ENCODE measurements at places on chromosomes 7 and 10.

- DNase-seq: no peak
Observed at GRCh38 chr10:61257956-61258496, 195.2 kb downstream of the TMEM26 start.

GRCh38 chr7:134690614-134691504 lies 44.2 kb downstream of the BPGM start:
- no peak for DNase-seq

GRCh38 chr7:131284702-131285419 lies 42.8 kb upstream of the MKLN1 start:
- DNase-seq: no peak

DNA sequence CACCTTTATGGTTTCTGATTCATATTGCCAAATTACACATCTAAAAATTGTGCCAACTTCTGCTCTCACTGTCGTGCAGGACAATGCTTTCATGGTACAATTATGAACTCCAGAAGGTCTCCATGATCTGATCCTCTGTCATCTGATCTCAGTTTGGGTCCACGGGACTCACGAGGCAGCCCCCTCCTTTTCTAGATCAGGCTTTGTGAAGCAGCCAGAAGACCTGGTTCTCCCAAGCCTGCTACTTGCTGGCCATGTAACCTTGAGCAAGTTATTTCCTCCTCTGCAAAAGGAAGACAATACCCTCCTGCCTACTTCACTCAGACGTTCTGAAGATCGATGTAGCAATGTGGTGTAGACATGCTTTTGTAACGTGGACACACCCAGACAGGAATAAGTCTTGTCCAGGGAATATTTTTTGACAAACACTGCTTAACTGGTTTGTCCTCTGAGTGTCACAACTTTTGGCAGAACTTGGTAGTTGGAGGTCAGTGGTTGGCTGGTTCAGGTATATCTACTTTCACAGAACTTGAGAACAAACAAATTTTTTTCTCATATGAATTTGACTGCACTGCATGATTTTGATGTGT lies 19.6 kb downstream of the CALML3 start:
- DNase-seq: no peak

GRCh38 chr7:2508327-2509215 lies 11.0 kb upstream of the LFNG start:
- peak; percentile 62 for DNase-seq

DNA sequence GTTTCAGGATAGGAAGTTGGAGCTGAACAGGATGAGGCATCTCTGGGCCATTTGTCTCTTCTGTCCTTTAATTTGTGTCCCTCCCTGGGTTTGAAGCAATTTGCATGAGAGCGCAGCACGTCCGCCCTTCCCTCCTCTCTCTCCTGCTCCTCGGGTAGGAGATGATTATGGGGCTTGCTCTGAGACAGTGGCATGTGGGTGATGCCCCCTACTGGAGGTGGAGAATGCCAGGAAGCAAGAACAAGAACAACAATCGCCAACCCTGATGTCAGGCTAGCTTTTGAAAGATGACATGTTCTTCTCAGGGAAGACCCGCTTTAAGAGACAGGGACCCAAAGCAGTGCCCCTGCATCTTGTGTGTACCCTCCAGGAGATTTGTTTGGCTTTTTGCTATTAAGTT lies 63.9 kb upstream of the LOXL4 start:
- no peak for DNase-seq

DNA sequence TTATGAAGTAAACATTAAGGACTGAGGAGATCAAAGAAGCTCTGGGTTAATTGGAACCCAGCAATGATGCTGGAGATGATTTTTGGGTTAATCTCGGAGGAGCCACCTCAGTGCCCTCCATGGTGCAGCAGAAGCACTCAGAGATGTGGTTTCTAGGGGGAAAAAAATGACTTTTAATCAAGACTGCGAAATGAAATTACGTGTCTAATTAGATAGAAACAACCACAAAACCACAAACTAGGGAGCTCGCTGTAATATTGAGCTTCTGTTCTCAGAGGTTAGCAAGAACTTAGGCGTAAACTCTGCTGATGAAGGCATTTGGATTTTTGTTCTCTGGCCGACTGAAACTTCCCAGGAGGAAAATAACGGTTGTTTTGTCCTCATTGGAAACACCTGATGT lies 319.0 kb downstream of the GRID1 start:
- DNase-seq: no peak

- DNase-seq: no peak
Observed at GRCh38 chr7:120442838-120443237, 169.9 kb downstream of the KCND2 start.

DNA sequence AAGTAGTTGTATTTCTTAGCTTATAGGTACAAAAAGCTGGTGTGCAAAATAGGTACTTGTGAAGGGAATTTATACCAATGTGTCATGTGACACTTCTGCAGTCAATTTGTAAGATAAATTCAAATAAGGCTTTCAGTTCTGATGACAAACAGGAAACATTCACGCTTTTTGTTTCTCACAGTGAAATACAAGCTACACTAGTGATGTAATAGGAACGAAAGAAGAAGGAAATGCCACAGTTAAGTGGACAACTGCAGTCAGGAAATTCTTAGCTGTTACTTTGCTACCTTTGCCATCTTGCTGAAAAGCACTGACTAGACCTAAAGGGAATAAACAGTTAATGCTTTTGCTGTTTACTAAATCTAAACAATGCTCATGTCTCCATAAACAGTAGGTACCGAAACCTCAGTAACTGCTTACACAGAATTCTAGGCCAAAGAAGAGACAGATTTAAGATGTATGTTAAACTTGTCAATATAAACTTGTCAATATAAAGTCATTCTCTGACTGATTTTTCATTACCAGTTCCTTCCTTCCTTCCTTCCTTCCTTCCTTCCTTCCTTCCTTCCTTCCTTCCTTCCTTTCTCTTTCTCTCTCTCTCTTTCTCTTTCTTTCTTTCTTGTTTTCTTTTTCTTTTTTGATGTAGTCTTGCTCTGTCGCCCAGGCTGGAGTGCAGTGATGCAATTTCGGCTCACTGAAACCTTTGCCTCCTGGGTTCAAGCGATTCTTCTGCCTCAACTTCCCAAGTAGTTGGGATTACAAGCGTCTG lies 10.1 kb downstream of the OTUD1 start:
- no peak for DNase-seq

DNA sequence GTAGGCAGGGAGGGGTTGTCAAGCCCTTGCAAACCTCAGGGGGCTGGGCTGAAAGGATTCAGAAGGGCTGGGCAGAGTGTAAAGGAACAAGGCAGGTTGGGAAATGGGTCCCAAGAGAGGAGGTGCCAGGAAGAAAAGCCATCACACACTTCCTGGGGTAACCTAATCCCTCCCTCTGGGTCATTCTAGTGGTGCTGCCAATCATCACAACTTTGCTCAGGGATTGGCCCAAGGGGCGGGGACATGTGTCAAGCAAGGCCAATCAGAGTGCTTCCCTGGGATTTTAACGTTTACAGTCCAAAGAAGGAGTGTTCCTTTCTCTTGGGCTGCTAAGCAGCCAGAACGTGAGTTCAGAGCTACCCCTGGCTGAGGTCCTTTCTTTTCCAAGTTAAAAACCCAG lies 57.1 kb upstream of the NPTX2 start:
- no peak for DNase-seq

DNA sequence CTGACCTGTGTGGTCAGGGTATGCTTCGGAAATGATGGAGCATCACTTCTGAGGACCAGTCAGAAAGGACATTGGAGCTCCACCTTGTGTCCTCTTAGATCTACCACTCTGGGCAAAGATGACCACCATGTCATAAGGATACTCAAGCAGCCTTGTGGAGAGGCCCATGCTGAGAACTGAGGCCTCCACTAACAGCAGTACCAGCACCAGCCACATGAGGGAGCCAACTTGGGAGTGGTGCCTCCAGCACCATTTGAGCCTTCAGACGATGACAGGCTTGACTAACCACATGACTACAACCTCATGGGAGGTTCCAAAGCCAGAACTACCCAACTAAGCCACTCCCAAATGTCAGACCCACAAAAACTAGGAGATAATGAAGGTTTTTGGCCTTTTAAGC lies 116.0 kb downstream of the NPTX2 start:
- DNase-seq: no peak

DNA sequence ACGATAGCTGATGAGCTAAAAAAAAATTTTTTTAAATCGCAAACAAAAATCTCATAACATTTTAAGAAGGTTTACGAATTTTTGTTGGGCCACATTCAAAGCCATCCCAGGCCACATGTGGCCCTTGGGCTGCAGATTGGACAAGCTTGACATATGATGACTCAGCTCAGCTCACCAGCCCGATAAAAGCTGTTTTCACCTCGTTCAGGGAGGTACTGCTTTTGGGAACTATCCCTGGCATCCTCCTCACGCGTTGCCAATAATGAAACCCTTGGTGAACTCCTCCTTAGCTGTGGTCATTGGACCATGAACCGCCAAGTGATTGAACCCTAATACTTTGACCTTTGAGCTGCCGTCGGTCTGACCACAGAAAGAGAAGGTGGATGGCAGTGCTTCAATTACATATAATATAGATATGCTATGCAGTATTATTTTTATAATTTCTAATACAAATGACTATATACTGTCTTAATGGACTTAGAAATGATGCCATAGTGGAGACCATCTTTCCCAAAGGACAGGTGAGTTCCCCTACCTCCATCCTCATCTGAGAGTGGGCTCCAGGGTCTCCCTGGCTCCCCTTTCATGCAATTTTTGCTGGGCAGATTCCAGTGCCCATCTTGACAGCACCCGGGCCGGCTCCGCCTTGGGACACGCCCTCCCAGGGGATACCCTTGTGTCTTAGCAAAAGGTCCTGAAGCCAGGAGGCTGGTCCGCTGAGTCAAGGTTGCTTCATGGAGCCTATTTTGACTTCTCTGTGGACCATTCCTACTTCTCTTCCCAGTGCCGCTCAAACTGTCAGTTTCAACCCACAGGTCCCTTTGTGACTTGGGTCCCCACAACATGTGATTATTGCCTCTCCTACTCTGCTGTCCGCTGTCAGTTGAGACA lies 707.2 kb downstream of the PARD3 start:
- no peak for DNase-seq

- no peak for DNase-seq
Observed at GRCh38 chr7:133185512-133185911, 67.4 kb upstream of the EXOC4 start.

- DNase-seq: no peak
Observed at GRCh38 chr10:126387931-126388911, at the start of gene ADAM12. TSS of gene ADAM12 (minus strand) at chr10:126388477. CDS start at chr10:126388145, 332 bp downstream.

DNA sequence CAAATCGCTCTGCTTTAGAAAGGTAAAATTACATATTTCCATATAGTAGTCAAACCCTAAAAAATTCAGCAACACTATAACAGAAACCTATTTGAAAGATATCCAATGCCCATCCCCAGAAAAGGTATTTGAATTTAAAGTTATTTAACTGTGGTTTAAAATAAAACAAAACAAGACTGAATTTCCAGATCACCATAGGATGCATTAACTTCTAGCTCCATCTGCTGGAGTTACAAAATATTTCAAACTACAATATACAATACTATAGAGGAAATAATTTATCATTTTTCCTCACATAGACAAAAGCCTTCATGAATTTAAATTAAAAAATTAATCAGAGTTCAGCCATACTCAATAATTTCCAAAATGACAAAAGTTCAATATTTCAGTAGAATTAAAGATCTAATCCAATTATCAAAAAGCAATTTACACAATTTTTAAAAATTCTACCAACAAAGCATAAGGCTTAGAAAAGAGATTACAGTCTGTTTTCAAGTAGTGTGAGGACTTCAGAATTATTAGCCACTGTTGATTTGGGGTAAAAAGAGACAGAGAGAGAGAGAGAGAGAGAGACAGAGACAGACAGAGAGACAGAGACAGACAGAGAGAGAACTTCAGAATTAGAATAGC lies 75.9 kb downstream of the LMBR1 start:
- DNase-seq: no peak

GRCh38 chr10:7608001-7608400 lies 58.8 kb downstream of the ITIH5 start:
- no peak for DNase-seq

- DNase-seq: peak; percentile 22
Observed at GRCh38 chr7:100612730-100613390, 520 bp downstream of the MOSPD3 start.

GRCh38 chr7:7996568-7996967 lies 28.0 kb downstream of the GLCCI1 start:
- DNase-seq: no peak

GRCh38 chr7:43458330-43459018 lies 124.4 kb upstream of the STK17A start:
- DNase-seq: no peak

- DNase-seq: no peak
Observed at GRCh38 chr7:32929430-32930143, 27.7 kb upstream of the FKBP9 start.

GRCh38 chr10:133405844-133406527 lies 12.0 kb downstream of the MTG1 start:
- no peak for DNase-seq

GRCh38 chr10:100338434-100339036 lies 8.5 kb upstream of the SCD start:
- peak; percentile 64 for DNase-seq

DNA sequence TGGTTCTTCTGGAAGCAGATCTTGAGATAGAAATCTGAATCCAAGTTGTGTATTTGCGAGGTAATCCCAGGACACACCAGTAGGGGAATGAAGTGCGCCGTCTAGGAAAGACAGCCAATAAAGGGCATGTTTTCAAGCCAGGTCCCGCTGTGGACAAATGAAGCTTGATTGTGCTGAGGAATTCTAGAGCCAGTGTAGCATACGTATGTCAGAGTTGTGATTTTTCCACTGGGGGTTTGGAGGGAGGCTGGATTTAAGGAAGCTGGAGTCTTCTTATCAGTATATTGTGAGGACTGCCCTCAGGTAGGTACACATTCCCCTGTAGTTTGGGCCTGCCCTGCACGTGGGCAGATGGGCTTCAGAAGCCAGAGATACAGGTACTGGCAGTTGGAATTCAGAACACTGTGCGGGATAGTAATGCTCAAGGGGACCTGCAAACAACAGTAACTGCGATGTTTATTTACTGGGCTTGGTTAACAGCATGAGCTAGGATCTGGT lies 50.9 kb downstream of the GALNT11 start:
- DNase-seq: no peak

- no peak for DNase-seq
Observed at GRCh38 chr10:13816195-13816925, 229.6 kb downstream of the PRPF18 start.

DNA sequence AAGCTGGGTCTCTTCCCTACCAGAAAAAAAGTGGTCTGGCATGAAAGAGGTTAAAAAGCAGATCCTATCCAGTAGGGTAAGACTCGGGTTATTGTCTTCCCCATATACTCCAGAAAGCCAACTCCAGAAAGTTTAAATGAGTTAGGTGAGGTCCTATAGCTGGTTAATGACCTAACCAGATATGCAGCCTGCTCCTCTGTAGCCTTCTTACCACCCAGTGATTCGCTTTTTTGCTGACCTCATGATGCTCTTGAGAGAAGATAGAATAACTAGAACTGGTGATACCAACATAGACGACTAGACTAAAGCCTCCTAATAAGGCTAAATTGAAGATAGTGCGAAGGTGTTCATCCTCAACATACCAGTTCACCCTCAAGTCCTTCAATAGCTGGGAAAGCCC lies 675 bp upstream of the GIMAP1 start:
- DNase-seq: no peak

GRCh38 chr7:122550545-122550944 lies 148.4 kb downstream of the RNF133 start:
- DNase-seq: no peak

Data from activated B cell treated with CpG ODN at 0.5 μM for 24 hours (primary cell).